T-helper 2 cell treated with Interferon-gamma antibody and Interleukin-4, amounts not matched to agents 5 μg/mL and 100 μg/mL, for 36 hours (primary cell): ENCODE measurements at places on chromosomes 3 and 15.

GRCh38 chr15:76987896-76988860, 6.7 kb upstream of the PSTPIP1 start:
- peak; percentile 90 for DNase-seq

DNA sequence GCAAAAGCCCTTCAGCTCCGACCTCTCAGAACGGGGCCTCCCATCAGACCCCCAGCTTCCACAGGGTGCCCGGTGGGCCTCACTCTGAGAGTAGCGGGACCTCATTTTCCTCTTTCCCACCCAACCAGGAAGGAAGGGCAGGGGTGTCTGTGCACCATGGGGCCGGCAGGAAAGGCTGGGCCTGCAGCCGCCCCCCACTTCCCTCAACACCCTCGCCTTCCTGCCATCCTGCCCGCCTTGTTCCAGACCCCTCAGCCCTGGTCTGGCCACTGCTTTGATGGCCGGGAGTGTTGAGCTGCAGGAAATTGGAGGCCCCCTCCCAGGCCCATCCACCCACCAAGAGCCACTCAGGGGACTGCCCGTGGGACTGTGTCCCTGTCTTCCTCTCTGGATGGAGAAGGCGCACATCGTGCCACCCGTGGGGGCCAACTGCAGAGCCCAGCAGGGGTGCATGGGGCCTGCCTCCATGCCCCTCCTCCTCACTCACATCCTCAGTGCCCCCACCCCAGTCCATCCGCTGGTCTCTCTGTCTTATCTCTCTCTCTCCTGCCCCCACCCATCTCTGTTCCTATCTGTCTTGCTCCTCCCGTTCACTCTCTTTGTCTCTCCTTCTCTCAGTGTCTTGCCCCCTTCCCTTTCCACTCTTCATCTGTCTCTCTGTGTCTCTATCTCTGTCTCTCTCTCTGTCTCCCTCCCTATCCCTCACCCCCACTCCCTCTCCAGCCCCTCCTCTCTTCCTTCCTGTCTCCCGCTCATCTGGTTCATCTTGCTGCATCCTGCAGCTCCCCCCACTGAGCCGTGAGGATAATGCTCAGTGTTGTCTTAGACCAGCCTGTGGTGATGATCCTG, 1.8 kb upstream of the PLXND1 start:
- no peak for DNase-seq

GRCh38 chr15:74253211-74253921, 17.2 kb downstream of the CCDC33 start:
- DNase-seq = no peak

- DNase-seq = no peak
These were observed 12.0 kb downstream of the PPM1L start for GRCh38 chr3:160768031-160768430.

GRCh38 chr3:43921056-43921648, 230.4 kb downstream of the ABHD5 start:
- DNase-seq = no peak
